Anterior cingulate cortex (tissue), 58 donors: ENCODE measurements at places on chromosomes 2 and 18.

DNA sequence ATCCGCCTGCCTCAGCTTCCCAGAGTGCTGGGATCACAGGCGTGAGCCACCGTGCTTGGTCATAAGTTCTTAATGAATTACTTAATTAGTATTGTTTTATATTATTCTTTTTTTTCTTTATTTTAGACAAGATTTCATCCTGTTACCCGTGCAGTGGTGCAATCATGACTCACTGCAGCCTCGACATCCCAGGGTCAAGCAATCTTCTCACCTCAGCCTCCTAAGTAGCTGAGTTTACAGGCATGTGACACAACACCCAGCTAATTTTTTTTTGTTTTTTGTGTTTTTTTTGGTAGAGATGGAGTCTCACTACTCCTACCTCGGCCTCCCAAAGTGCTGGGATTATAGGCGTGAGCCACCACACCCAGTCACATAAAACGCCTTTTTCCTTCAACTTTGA lies 17.3 kb downstream of the C2orf42 start:
- no peak for DNase-seq

- no peak for DNase-seq
These were observed 2.2 kb downstream of the IMPACT start for GRCh38 chr18:24428709-24429108.

DNA sequence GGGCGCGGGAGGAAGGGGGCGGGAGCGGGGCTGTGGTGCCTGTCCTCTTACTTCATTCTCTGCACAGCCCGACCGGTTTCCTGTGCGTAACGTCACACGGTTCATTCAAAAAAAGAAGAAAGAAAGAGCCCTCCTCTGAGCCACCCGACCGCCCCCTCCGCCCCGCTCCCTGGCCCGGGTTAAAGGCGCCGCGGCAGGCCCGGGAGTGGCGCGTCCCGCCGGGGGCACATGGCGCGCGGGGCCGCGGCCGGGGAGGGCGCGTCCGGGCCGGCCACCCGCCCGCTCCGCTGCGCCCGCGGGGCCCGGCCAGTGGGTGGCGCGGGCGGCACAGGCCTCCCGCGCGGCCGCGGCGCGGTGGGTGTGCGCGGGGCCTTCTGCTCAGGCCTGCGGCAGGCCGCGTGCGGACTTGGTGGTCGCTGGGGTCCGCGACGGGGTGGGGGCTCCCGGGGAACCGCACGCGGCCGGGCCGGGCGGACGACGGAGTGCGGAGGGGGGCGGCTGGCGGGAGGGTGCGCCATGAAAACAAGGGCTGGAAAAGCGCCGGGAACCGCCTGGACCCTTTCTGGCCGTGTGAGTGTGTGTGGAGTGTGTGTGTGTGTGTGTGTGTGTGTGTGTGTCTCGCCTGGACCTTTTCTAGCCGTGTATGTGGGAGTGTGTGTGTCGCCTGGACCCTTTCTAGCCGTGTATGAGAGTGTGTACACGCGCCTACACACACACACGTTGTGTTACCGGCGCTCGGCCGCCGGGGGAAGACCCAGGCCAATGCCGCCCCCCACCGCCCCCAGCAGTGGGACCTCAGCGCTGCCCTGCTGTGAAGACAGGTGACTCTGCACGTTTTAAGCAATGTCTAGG lies 780 bp upstream of the BCL2 start:
- DNase-seq, result peak; percentile 84

DNA sequence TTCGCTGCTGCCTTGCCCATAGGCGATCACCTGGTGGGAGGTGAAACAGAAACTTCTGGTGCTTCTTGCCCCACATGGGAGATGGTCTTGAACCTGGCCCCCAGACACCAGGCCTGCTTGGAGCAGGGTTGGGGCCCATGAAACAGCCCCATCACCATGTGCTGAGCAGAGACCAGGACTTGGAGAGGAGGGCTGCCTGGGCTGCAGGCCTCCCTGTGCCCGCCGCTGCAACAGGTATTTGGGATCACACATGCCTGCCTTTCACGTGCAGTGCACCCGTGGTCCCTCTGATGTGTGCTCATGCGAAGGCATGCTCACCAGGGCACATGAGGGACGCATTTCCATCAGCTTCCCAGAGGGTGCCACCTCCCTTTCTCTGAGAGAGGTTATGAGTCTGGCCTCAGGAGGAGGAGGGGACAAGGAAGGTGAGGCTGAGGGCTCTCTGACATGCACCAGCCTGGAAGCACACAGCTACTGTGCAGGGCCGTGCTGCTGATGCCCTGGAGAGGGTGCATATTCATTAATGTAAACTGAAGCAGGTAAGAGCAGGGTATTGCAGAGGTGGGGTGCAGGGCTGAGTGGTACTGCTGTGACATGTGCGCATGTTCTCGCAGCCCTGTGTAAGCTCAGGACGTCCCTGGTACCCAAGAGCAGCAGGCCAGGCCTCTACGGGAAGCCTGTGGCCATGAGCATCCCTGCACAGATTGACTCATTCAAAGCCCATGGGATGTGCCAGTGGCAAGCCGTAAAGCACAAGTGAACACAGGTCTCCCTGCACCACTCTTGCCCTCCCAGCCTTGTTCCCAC lies 4.2 kb upstream of the OXER1 start:
- no peak for DNase-seq

GRCh38 chr2:183248866-183249567 lies 124.8 kb downstream of the NUP35 start:
- no peak for DNase-seq

GRCh38 chr2:46439582-46439981 lies 39.8 kb upstream of the TMEM247 start:
- no peak for DNase-seq

DNA sequence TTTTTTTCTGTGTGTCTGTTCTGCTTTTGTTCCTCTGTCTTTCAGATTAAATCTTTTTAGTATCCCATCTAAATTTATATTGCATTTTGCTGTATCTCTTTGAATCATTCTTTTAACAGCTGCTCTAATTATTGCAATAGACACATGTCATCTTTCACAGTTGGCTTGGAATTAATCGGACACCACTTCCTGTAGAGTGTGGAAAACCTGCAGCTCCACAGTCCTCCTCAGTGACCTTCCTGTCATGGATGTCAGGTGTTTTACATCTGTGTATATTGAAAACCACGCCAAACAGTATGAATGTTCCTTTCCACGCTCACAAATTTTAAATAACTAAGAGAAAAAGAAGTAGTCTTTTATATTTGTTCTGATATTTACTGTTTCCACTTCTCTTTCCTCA lies 135.3 kb downstream of the PXDN start:
- DNase-seq, result no peak

GRCh38 chr2:161170377-161170776 lies 10.1 kb downstream of the TANK start:
- DNase-seq, result no peak

- DNase-seq, result no peak
These were observed 439.6 kb downstream of the ERBB4 start for GRCh38 chr2:212098966-212099365.
